ENCODE measurements at places on chromosomes 11 and 22. TPM values are rescaled to one million over a fixed set of nuclear protein-coding genes. Genes with fewer than 3 reads are reported as not detected.

EFCAB6 gene
- 0.52 TPM for total RNA-seq

DNA sequence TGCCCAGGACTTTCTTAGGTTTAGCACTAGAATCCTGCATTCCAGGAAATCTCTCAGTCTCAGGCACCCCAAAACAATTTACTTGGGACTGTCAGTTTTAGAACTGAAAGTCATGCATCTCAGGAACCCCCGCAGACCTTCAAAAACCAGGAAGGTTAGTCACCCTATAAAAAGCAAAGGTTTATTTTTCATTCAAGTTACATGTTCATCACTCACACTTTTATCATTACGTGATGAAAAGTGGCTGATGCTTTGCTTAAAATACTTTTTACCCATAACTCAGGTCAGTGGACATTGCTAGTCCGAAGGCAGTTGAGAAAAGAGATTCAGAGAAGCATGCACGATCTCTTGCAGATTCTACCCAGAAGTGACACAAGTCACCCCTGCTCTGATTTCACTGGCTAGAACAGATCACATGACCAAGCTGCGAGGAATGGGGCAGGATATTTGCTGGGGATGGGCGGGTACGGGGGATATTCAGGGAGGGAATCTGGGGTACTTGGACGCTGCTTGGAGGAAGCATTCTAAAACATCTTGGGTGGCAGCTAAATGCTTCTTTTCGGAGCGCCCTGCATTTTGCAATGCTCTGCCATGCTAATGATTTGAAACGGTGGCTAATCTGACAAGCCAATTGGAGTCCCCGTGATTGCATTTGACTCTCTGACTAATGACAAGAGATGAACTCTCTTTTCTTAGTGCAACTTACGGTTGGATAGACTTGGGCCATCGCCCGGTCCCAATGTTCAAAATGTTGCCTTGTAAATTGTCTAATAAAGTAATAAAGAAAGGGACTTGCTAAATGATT, 110.2 kb downstream of the MIAT start:
- DNase-seq = no peak
- no peaks in the 10 kb centered on the region for H3K36me3 ChIP-seq
- H3K4me1 ChIP-seq = no peaks in the 10 kb centered on the region
- H3K4me3 ChIP-seq = no peak overlapping the region

- no peak for DNase-seq
- H3K4me3 ChIP-seq = no peak overlapping the region
- H3K27me3 ChIP-seq = no peaks in the 10 kb centered on the region
- no peak overlapping the region for H3K27ac ChIP-seq
- no peaks in the 10 kb centered on the region for H3K4me1 ChIP-seq
Measured at GRCh38 chr11:1751531-1751921, 1.1 kb upstream of the IFITM10 start.

- H3K27me3 ChIP-seq = no peaks in the 10 kb centered on the region
- H3K27ac ChIP-seq = peak overlapping the region; percentile 56
- H3K4me1 ChIP-seq = peaks cover 13% of the 10 kb centered on the region
Measured at GRCh38 chr11:65225279-65226102, 36.3 kb upstream of the POLA2 start.

SHANK2 gene
- 16.9 TPM for total RNA-seq

CBLIF gene
- total RNA-seq = not detected

GPHA2 gene
- not detected for total RNA-seq

PDE2A gene
- 7.6 TPM for total RNA-seq

GRCh38 chr22:49497266-49497665, 330.4 kb downstream of the BRD1 start:
- H3K36me3 ChIP-seq = no peaks in the 10 kb centered on the region
- DNase-seq = peak; percentile 22
- H3K27me3 ChIP-seq = no peaks in the 10 kb centered on the region
- H3K4me3 ChIP-seq = no peak overlapping the region
- H3K4me1 ChIP-seq = peaks cover 22% of the 10 kb centered on the region
- H3K27ac ChIP-seq = no peak overlapping the region

GRCh38 chr11:30568931-30569330, 17.2 kb downstream of the MPPED2 start:
- peaks cover 11% of the 10 kb centered on the region for H3K27me3 ChIP-seq
- no peak for DNase-seq
- H3K4me1 ChIP-seq = no peaks in the 10 kb centered on the region
- H3K27ac ChIP-seq = no peak overlapping the region

- no peaks in the 10 kb centered on the region for H3K36me3 ChIP-seq
- no peak for DNase-seq
- no peak overlapping the region for H3K27ac ChIP-seq
- H3K27me3 ChIP-seq = peaks cover 66% of the 10 kb centered on the region
Measured at GRCh38 chr11:124440608-124441007, 4.9 kb downstream of the OR8B8 start.

- no peak for DNase-seq
- no peak overlapping the region for H3K4me3 ChIP-seq
- H3K36me3 ChIP-seq = no peaks in the 10 kb centered on the region
- no peaks in the 10 kb centered on the region for H3K4me1 ChIP-seq
- no peak overlapping the region for H3K27ac ChIP-seq
Measured at GRCh38 chr11:11081288-11081687, 223.4 kb upstream of the ZBED5 start.

PHF5A gene
- 86.0 TPM for total RNA-seq

GRCh38 chr11:108019870-108020540, 11.3 kb downstream of the CUL5 start:
- H3K4me1 ChIP-seq = no peaks in the 10 kb centered on the region
- no peak overlapping the region for H3K4me3 ChIP-seq
- H3K27ac ChIP-seq = no peak overlapping the region
- no peak for DNase-seq
- no peaks in the 10 kb centered on the region for H3K36me3 ChIP-seq

DNA sequence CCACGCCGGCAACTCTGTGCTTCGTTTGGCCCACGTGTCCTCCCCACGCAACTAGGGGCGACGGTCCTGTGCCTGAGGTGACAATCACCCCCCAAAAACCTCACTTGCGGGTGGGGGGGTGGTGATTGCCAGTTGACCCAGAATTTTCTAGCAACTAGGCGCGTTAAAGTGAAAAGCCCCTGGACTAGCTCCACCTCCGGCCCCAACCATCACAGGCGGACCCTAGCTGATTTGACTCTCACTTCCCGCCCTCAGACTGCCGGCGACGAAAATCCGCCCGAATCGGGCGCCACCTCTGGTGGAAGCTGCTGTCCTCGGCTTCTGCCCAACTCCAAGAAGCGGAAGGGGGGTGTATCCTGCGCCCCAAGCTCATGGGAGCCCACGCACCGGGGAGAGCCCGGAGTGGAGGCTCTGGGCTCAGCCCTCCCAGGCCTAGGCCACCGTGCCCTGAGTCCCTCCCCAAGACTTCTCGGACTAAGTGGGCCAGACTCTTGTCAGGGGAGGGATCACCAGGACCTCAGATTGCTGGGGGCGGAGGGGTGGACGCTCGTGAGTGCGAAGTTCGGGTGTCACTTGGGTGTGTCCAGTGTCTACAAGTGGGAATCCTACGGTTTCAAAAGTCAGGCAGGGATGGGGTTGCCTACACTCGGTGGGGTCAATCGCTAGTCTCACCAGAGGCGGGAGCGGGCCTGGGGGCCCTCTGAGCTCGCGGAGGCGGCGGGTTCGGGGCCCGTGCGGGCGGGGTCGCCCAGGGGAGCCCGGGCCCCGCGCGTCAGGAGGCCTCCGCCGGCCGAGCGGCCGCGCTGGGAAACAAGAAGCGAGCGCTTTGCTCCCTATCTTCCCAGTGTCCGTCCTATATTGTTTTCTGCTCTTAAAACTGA, 12.3 kb downstream of the PAX6 start:
- H3K27me3 ChIP-seq = no peaks in the 10 kb centered on the region
- no peaks in the 10 kb centered on the region for H3K4me1 ChIP-seq
- no peaks in the 10 kb centered on the region for H3K36me3 ChIP-seq
- DNase-seq = no peak
- no peak overlapping the region for H3K27ac ChIP-seq
- H3K4me3 ChIP-seq = no peak overlapping the region

PHETA2 gene
- 0.22 TPM for total RNA-seq

- no peak overlapping the region for H3K27ac ChIP-seq
- peaks cover 14% of the 10 kb centered on the region for H3K4me1 ChIP-seq
- DNase-seq = no peak
- peaks cover 22% of the 10 kb centered on the region for H3K27me3 ChIP-seq
- H3K36me3 ChIP-seq = no peaks in the 10 kb centered on the region
Measured at GRCh38 chr11:130639369-130639768, 190.9 kb downstream of the ADAMTS15 start.

EXPH5 gene
- 18.3 TPM for total RNA-seq

GRCh38 chr22:35103761-35104160, 37.8 kb downstream of the ISX start:
- no peaks in the 10 kb centered on the region for H3K27me3 ChIP-seq
- no peak overlapping the region for H3K27ac ChIP-seq
- H3K36me3 ChIP-seq = no peaks in the 10 kb centered on the region
- H3K4me3 ChIP-seq = no peak overlapping the region
- peaks cover 2% of the 10 kb centered on the region for H3K4me1 ChIP-seq
- DNase-seq = no peak

LMNTD2 gene
- total RNA-seq = 9.5 TPM

GRCh38 chr11:56916162-56916561, 72.6 kb upstream of the OR5AK2 start:
- no peak overlapping the region for H3K27ac ChIP-seq
- DNase-seq = no peak
- no peaks in the 10 kb centered on the region for H3K27me3 ChIP-seq
- H3K36me3 ChIP-seq = no peaks in the 10 kb centered on the region

- H3K27ac ChIP-seq = no peak overlapping the region
- DNase-seq = no peak
- H3K4me3 ChIP-seq = no peak overlapping the region
- H3K27me3 ChIP-seq = no peaks in the 10 kb centered on the region
Measured at GRCh38 chr11:11486002-11486401, 133.0 kb upstream of the CSNK2A3 start.

CCDC89 gene
- 0.22 TPM for total RNA-seq

DNA sequence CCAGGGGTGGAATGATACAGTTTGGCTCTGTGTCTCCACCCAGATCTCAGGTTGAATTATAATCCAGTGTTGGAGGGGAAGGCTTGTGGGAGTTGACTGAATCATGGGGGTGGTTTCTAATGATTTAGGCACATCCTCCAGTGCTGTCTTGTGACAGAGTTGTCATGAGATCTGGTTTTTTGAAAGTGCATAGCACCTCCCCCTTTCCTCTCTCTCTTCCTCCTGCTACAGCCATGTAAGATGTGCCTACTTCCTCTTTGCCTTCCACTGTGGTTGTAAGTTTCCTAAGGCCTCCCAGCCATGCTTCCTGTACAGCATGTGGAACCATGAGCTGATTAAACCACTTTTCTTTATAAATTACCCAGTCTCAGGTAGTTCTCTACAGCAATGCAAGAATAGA, 45.1 kb downstream of the THAP12 start:
- no peaks in the 10 kb centered on the region for H3K27me3 ChIP-seq
- no peak overlapping the region for H3K27ac ChIP-seq
- no peak overlapping the region for H3K4me3 ChIP-seq
- DNase-seq = no peak

- H3K36me3 ChIP-seq = no peaks in the 10 kb centered on the region
- no peaks in the 10 kb centered on the region for H3K27me3 ChIP-seq
- no peaks in the 10 kb centered on the region for H3K4me1 ChIP-seq
- no peak overlapping the region for H3K4me3 ChIP-seq
- no peak overlapping the region for H3K27ac ChIP-seq
Measured at GRCh38 chr22:32584650-32585049, 110.0 kb downstream of the FBXO7 start.

DNA sequence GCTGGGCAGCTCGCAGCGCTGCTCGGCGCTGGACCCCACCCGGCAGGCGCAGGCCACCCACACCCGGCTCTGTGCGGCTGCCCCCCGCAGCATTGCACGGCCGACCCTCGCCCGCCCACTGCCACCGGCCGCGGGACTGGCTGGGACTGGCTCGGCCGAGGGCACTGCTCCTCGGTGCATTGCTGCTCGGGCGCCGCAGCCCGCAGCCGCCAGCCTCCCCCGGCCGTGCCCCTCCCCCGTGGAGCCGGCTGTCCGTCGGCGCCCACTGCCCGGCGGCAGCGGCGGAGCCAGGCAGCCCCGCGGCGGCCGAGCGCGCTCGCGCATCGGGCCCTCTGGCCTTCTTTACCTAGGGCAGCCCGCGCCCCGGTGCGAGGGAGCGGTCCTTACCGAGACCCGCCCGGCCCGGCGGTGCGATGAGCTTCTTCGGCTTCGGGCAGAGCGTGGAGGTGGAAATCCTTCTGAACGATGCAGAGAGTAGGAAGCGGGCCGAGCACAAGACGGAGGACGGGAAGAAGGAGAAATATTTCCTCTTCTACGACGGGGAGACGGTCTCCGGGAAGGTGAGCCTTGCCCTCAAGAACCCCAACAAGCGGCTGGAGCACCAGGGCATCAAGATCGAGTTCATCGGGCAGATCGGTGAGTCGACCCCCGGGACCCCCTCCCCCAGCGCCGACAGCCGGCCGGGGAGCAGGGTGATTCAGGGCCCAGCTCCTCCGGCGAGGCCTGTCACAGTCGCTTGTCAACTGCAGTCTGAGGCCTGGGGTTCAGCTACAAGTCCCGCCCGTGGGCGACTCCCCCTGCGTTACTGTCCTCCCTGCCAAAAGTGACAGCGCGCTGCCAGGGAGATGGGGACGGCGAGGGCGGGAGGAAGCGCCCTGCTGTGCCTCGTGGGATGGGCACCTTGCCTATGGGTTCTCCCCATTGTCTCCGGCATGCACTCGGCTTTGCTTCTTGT, 516 bp downstream of the VPS26B start:
- H3K27ac ChIP-seq = peak overlapping the region; percentile 61
- peaks cover 10% of the 10 kb centered on the region for H3K4me1 ChIP-seq
- no peak for DNase-seq
- peak overlapping the region; percentile 79 for H3K4me3 ChIP-seq
- no peaks in the 10 kb centered on the region for H3K27me3 ChIP-seq

TSPAN18 gene
- total RNA-seq = 18.3 TPM

P2RY6 gene
- total RNA-seq = 0.15 TPM

DGCR6L gene
- total RNA-seq = 44.9 TPM

DNA sequence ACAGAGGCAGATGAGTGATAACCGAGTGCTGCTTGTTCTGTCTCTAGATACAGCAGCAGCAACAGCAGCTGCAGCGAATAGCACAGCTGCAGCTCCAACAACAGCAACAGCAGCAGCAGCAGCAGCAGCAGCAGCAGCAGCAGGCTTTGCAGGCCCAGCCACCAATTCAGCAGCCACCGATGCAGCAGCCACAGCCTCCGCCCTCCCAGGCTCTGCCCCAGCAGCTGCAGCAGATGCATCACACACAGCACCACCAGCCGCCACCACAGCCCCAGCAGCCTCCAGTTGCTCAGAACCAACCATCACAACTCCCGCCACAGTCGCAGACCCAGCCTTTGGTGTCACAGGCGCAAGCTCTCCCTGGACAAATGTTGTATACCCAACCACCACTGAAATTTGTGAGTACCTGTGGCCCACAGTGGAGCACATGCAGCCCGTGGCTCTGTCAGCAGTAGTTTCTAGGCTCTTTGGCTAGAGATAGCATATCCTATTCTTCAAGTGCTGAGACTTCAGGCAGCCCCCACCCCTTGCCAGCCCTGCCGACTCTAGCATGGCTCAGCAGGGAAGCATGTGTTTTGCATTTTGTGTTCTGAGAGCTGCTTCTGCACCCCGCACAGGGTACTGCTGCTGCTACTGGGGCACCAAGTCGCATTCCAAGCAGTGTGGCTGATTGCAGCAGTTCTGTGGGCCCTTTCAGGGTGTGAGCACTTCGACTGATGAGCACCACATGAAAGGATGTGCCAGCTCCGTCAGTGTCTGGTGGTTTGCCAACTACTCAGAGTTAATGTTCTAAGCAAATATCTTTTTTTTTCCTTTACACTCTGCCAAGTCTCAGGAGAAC, 59.2 kb downstream of the MED15 start:
- H3K27me3 ChIP-seq = no peaks in the 10 kb centered on the region
- H3K27ac ChIP-seq = peak overlapping the region; percentile 31
- H3K4me3 ChIP-seq = no peak overlapping the region
